ENCODE measurements at places on chromosomes 11 and 22. TPM values are rescaled to one million over a fixed set of nuclear protein-coding genes. Genes with fewer than 3 reads are reported as not detected.

The TSPAN32 gene
- 3.2 TPM for polyA plus RNA-seq

The OR5A1 gene
- polyA plus RNA-seq: not detected

The AP1B1 gene
- polyA plus RNA-seq: 23.6 TPM

The CSNK2A3 gene
- polyA plus RNA-seq: 1.3 TPM

The HPX gene
- 1.8 TPM for polyA plus RNA-seq

The TLCD5 gene
- 11.5 TPM for polyA plus RNA-seq

The BCL2L13 gene
- 45.5 TPM for polyA plus RNA-seq

The SGSM1 gene
- polyA plus RNA-seq: 0.12 TPM

The XPNPEP3 gene
- 10.7 TPM for polyA plus RNA-seq

The PRSS23 gene
- 18.8 TPM for polyA plus RNA-seq

Measured in muscle of back (tissue), 13 donors.